ENCODE measurements at places on chromosomes 12 and 14.
A peak's percentile ranks its signal among the peaks of the same experiment; 100 is the strongest.

- DNase-seq = no peak
These were observed 18.0 kb downstream of the GPRC5A start for GRCh38 chr12:12909228-12909994.

DNA sequence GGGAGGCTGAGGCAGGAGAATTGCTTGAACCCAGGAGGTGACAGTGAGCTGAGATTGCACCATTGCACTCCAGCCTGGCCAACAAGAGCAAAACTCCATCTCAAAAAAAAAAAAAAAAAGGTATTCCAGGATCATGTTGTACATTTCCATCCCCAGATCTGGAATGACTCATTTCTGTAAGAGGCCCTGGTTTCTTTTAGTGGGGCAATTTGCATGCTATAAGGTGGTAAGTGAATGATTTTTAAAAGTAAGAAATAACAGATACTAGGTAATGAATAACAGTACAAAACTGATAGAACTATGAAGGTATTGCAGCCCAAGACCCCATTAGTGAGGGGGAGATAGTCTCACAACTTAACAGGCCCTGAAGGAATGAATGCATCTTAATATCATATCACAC lies 17.7 kb upstream of the ADCK1 start:
- DNase-seq = no peak

GRCh38 chr12:50132505-50133135 lies 20.6 kb downstream of the COX14 start:
- DNase-seq = peak; percentile 49

- DNase-seq = peak; percentile 97
These were observed at the start of gene CEP128 for GRCh38 chr14:80941241-80942185. Gene CEP128, minus strand, starts transcription at chr14:80941738.

DNA sequence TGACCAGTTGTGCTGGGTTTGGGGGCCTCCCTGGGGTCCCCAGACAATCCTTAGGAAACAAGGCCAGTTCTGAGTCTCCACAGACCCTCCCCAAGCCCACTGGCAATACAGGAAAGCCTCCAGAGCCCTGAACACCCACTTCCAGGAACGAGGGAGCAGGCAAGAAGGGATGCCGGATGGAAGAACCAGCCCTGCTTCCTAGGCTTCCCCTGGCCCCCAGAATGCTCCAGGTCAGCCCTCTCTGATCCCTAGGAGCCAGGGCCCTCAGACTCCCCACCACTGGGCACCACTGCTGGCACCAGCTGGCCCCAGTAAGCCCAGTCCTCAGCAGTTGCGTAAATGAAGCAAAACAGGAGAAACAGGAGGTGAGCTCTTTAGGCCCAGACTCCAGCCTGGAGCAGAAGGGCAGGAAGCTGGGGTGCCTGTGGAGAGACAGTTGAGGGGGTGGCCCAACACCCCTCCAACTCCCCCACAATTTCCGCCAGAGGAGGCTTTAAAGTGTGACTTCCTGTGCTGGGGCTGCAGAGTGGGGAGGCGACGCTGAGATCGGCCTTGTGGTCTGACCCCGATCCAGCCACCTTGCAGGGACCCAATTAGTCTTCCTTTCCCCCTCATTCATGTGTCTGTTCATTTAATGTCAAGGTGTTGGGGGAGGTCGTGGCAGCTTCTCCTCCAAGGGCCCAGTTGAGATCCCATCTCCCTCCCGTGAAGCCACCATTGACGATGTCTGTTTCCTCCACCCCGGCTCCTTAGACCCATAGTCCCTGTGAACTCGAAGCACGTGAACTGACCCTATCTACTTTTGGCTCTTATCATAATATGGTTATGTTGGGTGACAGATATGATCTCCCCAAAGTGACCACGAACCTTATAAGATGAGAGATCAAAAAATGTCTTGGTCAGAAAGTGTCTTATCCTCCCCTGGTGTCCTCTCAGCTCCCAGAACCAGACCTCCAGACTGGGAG lies 4.7 kb downstream of the TNFRSF1A start:
- DNase-seq = no peak

- no peak for DNase-seq
These were observed 1888.1 kb upstream of the SEL1L start for GRCh38 chr14:83421711-83422110.

GRCh38 chr12:51390891-51391282 lies 319 bp downstream of the GALNT6 start:
- DNase-seq = no peak

- no peak for DNase-seq
These were observed 13.0 kb upstream of the FMNL3 start for GRCh38 chr12:49720214-49720613.

- no peak for DNase-seq
These were observed 36.0 kb upstream of the DLK1 start for GRCh38 chr14:100690672-100691071.

All from AG08395 (cell line).